Hematopoietic multipotent progenitor cell treated with erythropoietin and hydrocortisone succinate and interleukin-3 and kit ligand, for 15 days (in vitro differentiated cells): ENCODE measurements at places on chromosomes 5 and 9.
A peak's percentile ranks its signal among the peaks of the same experiment; 100 is the strongest.

GRCh38 chr5:67414712-67415111, 218.1 kb upstream of the CD180 start:
- DNase-seq = no peak

- DNase-seq = no peak
Observed at GRCh38 chr5:33745101-33745770, 146.6 kb downstream of the ADAMTS12 start.

- DNase-seq = no peak
Observed at GRCh38 chr9:98311541-98311940, 56.1 kb upstream of the TBC1D2 start.

DNA sequence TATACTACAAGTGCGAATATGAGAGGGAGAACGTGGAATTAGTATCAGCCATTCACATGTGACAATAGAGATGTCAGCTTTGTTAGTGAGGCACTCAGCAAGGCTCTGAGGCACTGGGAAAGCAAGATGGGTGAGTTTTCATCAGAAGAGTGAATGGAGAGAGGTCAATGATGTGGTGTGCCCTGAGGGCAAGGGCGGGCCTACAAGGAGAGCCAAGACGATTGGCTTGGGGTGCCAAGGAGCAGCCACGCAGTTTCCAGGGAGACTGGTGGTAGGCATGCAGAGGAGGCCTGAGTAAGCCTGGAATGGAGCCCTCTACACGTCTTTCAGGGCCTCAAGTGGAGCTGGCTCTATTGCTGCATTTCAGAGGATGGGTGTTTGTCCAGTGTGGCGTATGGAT, 24.7 kb downstream of the BTF3 start:
- DNase-seq = no peak

DNA sequence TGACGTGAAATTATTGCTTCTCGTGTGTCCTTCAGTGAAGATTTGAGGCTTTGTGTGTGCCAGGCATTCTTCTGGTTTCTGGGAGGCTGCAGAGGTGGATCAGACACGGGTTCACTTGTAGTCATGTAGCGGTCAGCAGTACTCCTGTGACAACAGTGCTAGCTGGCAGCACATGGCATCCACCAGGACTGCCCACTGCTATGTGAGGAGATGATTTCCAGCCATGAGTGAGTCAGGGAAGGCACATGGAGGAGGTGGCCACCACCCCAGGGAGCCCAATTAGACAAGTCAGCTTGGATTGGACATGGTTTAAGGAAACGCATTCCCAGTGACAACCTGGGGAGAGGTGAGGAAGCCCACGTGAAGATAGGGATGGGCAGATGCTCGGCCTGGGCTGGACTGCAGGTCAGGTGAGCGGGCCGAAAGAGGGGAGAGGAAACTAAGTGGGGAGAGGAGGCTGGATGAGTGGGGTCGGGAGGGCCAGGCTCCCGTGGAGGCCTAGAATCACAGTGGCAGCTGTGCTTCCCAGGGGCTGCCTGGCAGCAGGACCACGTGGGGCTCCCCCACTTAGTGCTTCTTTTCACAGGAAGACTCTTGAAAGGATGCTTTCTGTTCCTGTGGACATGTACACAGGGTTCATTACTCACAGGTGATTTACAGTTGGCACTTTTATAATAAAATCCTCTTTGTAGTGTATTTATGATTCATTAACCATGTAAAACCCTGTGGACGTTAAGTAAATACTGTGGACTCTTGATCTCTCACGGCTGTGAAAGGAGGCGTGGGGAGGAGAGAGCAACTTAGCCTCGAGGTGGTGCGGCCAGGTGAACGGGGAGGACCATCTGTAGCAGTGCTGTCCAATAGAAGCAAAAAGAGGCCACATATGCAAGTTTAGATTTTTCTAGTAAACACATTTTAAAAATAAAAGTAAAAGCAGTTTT, 80.0 kb upstream of the OTULINL start:
- DNase-seq = no peak

DNA sequence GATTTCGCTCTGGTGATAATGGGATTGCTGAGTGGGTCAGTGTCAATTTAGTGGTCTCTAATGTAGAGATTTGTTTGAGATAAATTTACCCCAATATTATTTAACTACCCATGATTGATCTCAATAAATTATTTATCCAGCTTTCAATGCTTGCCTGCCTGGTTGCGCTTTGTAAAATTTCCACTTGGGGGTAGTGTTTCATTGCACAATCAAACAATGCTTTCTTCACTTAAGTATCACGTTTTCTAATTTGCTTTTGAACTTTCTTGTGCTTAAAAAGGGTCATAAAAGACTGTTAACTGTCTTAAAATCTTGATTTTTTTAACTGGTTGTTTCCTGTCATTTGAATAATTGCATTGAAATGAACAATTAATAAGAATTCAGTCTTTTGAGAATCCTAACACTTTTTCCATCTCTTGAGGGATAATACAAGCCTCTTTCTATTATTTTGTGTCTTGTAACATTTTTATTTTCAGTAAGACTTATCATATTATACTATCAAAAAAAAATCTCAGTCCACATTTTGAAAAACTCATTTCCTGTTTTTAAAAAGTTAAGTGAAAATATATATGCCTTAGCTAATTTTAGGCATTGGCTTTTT, 18.7 kb downstream of the HSD17B4 start:
- DNase-seq = peak; percentile 9

GRCh38 chr9:89815061-89815902, 210.5 kb downstream of the GADD45G start:
- no peak for DNase-seq

- DNase-seq = no peak
Observed at GRCh38 chr5:68033961-68034571, 181.5 kb upstream of the PIK3R1 start.

DNA sequence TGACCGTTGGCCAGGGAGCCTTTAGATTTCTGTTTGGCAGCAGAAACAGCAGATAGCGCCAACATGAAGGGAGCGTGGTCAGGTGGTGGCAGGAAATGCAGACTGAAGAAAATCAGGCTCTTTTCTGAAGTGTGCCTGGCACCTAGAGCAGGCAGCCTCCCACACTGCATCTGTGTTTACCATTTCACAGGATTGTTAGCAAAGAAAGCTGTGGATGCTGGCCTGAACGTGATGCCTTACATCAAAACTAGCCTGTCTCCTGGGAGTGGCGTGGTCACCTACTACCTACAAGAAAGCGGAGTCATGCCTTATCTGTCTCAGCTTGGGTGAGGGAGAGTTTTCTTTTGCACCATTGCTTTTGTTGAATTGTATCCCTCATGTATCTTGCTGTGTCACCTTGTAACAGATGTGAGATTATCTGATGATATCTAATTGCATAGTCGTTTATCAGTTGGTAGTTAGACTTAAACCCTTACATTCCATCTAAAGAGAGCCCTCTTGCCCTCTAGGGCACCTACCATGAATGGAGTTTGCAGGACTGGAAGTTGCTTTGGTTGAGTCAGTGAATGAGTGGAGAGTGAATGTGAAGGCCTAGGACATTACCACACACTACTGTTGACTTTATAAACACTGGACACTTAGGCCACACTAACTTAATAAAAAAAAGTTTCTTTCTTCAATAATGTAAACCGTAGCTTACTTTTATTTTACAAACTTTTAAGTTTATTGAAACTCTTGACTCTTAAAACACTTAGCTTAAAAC, 42.8 kb downstream of the ACO1 start:
- no peak for DNase-seq

- no peak for DNase-seq
Observed at GRCh38 chr5:172167895-172168294, 20.1 kb downstream of the STK10 start.
